ENCODE measurements at places on chromosomes 7 and 10.

- DNase-seq = no peak
Measured at GRCh38 chr7:70377957-70378356, 754.0 kb upstream of the GALNT17 start.

GRCh38 chr10:108411206-108411605 lies 1246.7 kb upstream of the SORCS1 start:
- no peak for DNase-seq

GRCh38 chr7:71682841-71683781 lies 551.2 kb downstream of the GALNT17 start:
- no peak for DNase-seq

GRCh38 chr7:137903382-137904169 lies 56.8 kb upstream of the DGKI start:
- peak; percentile 79 for DNase-seq

DNA sequence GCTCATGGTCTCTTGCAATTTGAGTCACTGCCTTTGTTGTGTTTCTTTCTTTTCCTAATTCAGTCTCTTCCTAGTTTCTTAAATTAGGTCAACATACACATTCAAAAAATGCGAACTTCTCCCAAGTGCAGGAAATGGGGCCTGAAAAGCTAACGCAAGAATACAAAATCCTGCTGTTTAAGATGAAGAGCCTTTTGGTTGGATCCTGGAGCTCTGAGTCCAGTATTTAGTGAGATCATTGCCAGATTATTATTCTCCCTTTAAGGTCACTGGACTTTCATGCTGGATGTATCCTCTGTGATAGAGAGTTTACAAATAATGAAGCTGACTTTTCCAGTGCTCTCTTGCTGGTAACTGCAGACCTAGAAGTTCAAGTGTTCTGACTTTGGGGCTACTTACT lies 401.9 kb upstream of the MKI67 start:
- no peak for DNase-seq

DNA sequence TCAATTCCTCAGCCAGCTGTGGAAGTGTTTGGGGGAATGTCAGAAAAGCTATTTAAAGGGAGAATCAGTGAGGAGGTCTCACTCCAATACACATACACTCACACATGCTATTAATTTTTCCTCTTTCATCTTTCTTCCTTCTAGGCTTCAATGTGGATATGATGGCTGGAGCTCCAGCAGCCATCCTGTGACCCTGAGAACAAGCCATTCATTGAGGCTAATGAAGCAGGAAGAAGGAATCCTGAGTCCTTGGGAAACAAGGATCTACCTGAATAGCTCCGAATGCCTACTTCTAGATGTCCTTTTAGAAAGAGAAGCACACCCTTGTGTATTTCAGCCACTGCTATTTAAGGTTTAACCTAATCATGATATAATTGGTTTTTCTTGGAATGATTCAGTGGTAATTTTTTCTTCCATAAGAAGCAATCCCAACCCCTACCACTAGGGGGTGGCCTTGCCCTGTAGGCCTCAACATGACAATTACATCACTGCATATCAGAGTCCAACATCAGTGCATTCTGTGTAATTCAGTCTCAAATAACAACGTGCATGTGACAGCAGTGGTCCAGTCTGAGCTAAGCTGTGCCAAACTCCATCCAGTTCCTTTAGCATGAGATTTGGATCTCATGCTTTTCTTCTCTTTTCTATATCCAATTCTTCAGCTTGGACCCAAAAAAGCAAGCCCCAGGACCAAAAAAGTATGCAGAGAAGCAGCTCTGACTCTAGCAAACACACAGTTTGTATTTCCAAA lies 85.3 kb upstream of the ANKRD1 start:
- peak; percentile 68 for DNase-seq

DNA sequence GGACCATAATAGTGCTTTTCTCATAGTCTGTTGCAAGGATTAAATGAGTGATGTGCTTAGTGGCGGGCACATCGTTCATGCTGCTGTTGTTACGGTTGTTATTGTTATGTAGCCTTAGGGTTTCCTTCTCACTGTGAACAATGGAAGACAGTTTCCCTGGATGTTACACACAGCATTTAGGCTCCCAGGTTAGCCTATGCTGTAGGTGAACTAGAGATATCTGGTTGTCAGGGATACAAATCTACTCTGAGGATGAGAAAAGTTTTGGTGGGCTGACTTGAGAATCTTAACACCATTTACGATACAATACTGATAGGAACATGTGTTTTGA lies 14.7 kb downstream of the SH3PXD2A start:
- DNase-seq = no peak

DNA sequence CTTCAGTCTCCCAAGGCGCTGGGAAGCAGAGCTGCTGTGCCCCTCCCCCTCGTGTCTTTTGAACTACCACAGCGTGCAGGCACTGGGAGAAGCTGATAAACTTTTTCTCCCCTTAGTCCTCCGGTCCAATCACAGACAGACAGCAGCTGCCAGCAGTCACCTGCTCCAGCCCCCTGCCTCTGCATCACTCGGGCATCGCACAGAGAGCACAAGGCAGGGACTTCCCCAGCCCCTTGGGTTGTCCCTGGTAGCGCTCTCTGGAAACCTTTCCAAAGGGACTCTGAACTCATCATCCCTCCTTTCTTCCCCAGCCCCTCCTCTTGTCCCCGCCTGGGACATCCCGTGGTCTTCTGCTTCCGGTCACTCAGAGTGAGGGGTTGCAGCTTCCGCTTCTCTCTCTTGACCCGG lies 1.4 kb upstream of the NEUROG3 start:
- DNase-seq = no peak

DNA sequence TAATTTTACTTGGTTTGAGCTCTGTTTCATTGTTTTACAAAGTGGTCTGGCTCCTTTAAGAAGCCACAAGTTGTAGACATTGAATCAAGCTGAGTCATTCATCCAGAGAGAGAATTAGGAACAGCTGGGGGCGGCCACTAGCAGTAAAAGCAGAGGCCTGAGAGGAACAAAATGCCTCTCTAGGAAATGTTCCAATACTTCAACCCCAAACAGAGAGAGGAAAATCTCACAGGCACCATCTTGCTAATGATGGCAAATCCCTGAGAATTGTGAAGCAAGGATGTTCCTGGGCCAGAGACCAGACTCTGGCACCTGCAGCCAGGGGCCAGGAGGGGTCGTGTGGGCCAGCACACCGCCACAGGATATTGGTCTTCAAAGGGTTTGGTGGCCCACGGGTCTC lies 26.5 kb upstream of the TRIL start:
- peak; percentile 61 for DNase-seq

DNA sequence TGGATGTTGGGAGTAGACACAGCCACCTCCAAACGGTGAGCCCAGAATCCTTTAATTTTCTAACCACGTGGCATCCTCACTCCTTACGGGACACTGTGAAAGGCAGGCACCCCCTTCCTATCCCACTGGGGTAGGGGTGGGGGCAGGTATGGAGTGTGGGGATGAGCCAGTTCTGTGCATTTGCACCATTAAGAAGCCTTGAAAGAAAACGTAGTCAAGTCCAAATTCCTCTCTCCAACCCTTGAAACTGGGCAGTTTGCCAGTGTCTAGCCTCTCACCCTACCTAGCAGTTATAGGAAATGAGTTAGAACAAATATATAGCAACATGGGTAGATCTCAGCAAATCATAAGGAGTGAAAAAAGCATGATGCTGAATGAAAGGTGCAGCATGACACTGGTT lies 92.4 kb upstream of the LEP start:
- DNase-seq = no peak

DNA sequence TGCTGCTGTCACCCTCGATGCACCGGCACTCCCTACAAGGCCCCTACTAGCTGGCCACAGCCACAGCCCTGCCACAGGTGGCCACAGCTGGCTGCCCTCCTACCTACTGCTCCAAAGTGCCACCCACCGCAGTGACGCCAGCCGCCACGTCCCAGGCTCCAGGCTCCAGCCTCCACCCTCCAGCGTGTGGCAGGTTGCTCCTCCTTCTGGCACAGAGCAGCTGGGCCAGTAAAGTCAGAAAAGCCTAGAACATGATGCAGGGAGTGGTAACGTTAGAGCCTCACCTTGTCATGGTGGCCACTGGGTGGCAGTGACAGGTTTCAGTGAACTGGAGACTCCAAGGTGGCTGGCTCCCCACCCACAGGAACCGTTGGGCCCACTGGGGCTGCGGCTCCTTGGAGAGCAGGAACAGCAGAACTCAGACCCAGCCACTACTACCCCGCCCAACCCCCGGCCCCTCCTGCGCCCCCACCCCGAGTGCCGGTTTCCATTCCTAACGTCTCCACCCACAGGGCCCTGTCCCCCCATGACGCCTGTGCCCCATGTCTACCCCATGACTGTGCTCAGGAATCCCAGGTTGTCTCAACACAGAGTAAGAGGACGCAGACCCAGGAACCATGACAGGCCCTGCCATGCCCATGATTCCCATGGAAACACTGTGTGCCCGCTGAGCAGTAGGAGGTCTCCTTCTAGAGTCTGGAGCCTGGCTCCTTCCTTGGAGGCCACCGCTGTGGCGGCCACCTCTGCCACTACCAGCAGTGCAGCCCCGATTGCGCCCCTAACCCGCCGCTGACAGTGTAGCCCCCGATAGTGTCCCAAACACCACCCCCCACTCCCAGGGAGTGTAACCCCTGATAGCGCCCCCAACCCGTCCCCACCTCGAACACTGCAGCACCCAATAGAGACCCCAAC lies 52.3 kb upstream of the ZNF33B start:
- no peak for DNase-seq
